ENCODE measurements at places on chromosomes 16 and 17.

- DNase-seq = no peak
These were observed 470.7 kb downstream of the SOX9 start for GRCh38 chr17:72591289-72592241.

DNA sequence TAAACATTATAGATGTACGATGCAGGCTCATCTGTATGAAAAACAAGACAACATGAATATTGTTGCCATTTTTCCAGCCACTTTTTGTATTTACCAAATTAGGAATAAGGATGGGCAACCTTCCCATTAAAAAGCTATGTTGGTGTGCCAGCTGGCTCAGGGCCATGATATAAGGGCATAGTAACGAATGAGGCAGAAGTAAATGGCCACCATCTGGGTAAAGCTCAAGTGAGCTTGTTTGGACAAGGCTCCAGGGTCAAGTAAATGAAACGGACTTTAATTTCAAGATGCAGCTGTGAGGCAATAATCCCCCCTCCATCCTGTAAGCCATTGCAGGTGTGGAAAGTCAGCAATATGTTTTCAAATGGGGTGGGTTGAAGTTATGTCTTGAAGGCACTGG is 930.9 kb upstream of the CDH8 start:
- DNase-seq = no peak

- peak; percentile 72 for DNase-seq
These were observed 92.0 kb upstream of the CHMP6 start for GRCh38 chr17:80899402-80900268.

DNA sequence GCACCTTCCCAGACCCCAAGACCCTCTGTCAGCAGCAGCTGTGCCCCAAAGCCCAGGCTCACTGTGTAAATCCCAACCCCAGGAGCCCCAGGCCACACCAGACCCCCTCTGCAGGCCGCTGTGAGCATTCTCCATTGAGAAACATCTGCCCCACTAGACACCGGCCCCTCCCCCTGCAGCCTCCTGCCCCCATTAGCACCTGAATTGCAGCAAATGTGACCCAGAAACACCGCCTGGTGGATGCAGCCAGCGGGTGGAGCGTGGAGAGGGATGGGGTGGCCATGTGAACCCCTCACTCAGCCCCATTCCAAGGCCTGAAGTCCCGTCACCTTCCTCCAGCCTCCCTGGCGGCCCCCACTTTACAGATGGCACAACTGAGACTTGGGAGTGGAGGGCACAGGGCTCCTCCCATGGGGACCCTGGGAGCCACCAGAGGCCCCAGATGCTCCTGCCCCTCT is 2.2 kb downstream of the UBALD1 start:
- no peak for DNase-seq

- DNase-seq = no peak
These were observed 7.1 kb upstream of the ARL5C start for GRCh38 chr17:39173080-39173479.

- no peak for DNase-seq
These were observed 4.5 kb upstream of the MMP28 start for GRCh38 chr17:35799942-35800341.

Data from activated T-helper 1 cell treated with anti-CD3 and anti-CD28 coated beads, Interleukin-12 subunit alpha, Interleukin-12 subunit beta, Interleukin-2, Interleukin-4 antibody, amounts not matched to agents 30 ng/mL and 10 ng/mL and 1 ng/mL, durations not matched to agents 14 hours and 24 hours and 36 hours (primary cell).